ENCODE measurements at places on chromosomes 5 and 9.

DNA sequence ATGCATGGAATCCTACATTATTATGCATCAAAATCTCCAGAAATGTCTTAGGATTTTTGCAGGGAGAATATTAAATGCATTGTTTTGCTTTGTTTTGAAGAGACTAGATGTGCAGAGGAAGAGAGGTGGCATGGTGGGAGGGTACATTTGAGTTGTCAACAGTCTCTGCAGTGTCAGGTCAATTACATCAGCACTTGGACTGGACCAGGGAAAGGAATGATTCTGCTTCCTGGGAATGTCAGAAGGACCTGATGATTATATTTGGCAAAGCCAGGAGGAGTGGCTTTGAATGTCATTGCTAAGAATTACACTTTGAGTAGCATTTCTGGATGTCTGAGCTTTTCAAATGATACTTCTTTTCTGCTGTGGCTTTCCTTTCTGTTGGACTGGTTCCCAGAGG is 17.5 kb upstream of the TMEFF1 start:
- no peak for DNase-seq

DNA sequence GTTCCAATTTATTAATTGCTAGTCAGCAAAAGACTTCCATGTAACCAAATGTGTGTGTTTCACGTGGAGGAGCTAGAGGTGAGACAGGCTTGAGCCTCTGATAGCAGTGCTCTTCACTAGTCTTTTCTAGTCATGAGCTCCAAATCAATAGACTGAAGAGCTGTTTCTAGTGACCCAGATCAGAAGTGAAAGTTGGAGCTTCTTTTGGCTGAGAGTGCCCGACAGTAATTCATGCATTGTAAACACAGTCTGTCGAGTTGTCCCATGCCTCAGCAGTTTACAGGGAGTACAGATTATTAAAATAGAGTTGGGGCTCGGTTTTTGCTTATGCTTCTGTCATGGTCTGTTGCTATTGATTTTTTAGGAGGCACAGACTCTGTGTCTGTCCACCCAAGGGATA is 793.1 kb downstream of the DTWD2 start:
- no peak for DNase-seq

GRCh38 chr5:149348518-149348917 is 3.2 kb downstream of the GRPEL2 start:
- DNase-seq: no peak

GRCh38 chr5:168549554-168549953 is 20.4 kb downstream of the FBLL1 start:
- no peak for DNase-seq

GRCh38 chr9:21477466-21477865 is 4.6 kb downstream of the IFNE start:
- no peak for DNase-seq

GRCh38 chr9:128003966-128004604 is 23.3 kb upstream of the EEIG1 start:
- no peak for DNase-seq

DNA sequence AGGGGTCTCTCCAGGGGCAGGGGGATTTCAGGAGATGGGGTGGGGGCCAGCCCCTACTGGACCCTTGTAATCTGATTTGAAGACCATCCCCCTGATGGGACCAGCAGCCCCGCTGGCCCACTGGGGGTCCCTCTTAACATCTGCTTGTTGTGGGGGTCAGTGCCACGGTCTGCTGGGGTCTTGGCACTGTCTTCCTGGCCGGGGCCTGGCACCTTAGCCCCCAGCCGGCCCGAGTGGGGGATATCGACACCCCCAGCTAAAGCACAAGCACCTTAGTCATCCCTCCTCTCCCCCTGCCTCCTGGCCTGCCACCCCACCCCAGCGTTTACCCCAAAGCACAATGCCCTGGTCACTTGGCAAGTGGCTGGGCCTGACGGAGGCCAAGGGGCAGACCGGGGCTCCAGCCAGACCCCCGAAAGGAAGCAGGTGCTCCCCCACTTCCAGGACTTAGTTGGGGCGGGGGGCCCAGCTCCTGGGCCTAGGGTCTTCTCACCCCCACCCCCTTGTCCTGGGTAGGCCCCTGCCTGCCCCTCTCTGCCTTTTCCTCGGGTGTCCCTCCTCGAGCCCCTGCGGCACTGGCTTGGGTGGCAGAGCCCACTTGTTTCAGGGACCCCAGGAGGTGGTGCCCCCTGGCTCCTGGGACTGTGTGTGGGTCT is 1.4 kb upstream of the NFX1 start:
- DNase-seq: no peak

GRCh38 chr9:107504585-107505455 is 15.3 kb upstream of the KLF4 start:
- no peak for DNase-seq

- DNase-seq: no peak
Measured at GRCh38 chr9:123948286-123948685, 18.4 kb upstream of the DENND1A start.
